ENCODE measurements at places on chromosomes 6 and 20.

GRCh38 chr20:49560646-49561045 lies 7.3 kb downstream of the PTGIS start:
- DNase-seq: peak; percentile 6

GRCh38 chr20:8640461-8640860 lies 428.4 kb upstream of the PLCB4 start:
- DNase-seq: no peak

DNA sequence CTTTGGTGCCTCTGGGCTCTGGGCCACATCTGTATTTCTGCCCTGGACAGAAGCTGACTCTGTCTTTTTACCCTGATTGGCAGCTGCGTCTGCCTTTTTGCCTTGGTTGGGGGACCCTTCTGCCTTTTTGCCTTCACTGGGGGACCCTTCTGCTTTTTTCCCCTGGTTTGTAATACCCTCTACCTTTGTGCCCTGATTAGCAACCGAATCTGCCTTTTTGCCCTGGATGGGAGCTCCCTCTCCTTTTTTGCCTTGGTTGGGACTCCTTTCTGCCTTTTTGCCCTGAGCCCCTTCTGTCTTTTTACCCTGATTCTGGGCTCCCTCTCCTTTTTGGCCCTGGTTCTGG lies 23.4 kb downstream of the RRBP1 start:
- no peak for DNase-seq

GRCh38 chr6:70303034-70303525 lies at the start of gene COL9A1:
TSS of gene COL9A1 (minus strand) at chr6:70303084. CDS start at chr6:70302924, 160 bp downstream.
- DNase-seq: no peak

GRCh38 chr6:21707524-21708319 lies 114.2 kb downstream of the SOX4 start:
- no peak for DNase-seq

DNA sequence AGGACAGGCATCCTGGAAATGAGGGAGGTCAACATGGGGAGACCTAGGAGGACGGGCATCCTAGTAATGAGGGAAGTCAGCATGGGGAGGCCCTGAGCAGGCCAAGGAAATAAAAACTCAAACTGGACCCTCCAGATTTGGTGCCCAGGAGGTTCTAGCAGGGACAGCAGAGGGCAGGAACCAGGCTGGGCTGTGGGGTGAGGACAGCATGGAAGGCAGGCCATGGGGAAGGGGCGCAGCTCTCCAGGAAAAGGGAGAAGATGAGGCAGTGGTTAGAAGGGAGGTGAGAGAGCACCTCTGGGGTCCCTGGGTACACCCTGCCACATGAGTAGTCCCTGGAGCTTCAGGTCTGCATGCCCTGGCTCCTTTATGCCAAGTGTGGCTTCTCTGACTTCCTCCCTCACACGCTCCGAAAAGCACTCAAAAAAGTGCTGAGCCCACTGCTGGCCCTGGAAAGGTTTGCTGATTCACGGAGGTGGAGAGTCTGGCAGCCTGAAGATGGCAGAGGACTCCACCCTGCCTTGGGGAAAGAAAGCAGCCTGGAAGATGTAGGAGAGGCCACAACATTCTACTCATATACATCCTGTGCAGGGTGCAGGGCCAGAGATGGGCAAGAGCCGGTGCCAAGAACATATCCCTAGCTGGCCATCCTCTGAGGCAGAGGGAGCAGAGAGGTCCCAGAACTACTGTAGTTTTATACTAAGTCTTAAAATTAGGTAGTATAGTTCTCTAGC lies 154.9 kb downstream of the MRPL14 start:
- DNase-seq: no peak

DNA sequence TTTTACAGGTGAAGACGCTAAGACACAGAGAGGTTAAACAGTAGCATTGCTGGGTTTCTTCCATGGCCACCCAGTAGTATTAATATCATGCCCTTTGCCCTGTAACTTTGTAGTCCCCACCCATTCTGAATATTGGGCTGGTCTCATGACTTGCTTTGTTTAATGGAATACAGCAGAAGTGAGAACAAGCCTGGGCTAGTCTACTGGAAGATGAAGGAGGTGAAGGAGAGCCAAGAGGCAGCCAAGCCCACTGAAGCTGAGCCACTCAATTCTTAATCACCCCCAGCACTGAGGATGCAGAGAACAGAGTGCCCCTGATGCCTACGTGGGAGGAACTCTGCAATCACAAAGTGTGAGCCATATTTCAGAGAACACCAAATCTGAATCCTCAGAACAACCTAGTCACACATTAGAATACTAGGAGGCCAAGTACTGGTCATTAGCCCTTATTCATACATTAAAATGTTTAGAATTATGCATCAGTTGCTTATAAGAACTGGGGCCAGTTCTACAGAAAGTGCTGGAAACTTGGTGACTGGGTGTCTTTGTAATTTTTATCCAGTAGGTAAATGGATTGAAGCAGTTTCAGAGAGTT lies 270.1 kb upstream of the PRND start:
- no peak for DNase-seq

GRCh38 chr6:91710342-91710741 lies 1123.5 kb upstream of the MAP3K7 start:
- DNase-seq: no peak

DNA sequence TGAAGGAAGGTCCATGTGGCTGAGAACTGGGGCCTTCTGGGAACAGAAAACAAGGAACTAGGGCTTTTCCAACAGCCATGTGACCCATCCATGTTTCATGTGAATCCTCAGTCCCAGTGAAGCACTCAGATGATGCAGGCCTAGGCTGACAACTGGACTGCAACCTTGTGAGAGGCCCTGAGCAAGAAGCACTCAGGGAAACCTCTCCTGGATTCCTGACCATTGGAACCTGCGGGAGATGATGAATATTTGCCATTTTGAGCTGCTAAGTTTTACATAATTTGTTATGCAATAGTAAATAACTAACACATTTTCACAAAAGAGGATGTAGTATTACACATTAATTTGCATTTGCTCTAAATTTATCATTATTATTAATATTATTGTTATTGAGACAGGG lies 38.4 kb upstream of the HLA-G start:
- DNase-seq: no peak

DNA sequence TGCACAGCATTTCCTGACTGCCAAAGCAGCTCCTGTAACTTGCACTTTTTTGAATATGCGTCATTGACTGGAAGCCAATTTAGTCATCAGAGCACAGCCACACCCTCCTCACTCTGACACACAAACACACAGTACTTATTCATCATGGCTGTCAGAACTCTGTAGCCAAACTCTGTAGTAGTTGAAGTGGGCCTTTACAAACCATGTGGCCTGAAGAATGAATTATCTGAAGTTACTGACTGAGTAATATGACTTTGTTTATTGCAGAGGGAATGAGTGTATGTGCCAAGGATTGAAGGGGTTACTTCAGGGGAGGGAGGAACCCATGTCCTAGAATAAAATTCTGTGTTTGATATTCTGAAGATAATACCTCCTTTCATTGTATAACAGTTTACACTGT lies 102.7 kb downstream of the FIG4 start:
- DNase-seq: peak; percentile 33

DNA sequence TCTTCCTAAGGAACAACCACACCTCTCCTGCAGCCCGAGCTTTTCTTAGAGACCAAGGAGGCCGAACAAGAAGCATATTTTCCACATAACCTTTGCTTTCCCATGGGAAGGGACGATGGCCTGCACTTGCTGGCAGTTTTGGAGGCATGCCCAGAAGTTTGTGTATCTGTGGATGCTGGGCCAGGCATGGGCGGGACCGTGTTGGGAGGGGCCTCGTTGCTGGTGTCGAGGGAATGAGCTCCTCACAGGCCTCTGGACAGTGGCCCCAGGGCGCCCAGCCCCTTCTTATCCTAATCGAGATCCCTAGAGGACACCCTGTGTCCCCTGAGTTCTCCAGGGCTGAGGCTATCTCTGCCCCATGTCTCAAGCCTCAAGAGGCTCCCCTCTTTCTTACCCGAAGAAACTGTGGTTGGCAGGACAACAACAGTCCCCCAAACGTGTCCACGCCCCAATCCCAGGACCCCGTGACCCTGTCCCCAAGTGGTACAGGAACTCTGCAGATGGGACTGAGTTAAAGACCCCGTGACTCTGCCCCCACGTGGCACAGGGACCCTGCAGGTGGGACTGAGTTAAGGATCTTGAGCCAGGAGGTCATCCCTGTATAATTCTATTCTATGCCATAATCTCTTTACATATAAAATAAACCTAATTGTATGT lies 99.5 kb upstream of the BHLHE23 start:
- peak; percentile 72 for DNase-seq

DNA sequence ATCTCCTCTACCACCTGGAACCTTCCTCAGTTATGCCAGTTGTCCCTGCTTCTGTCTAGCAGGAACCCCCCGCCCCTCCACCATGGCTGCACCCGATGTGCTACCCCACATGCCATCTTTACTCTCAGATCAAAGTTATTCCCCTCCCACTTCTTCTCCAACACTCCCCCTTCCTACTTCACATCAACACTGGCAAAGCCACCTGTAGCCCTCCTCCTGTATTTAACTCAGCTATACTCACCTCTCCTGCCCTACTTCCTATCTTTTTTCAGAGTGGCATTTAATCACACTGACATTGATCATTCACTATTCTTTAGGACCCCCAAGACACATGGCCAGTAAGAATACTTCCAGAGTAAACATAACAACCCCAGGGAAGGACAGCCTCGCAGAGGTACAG lies 84.3 kb downstream of the MBOAT1 start:
- DNase-seq: no peak

DNA sequence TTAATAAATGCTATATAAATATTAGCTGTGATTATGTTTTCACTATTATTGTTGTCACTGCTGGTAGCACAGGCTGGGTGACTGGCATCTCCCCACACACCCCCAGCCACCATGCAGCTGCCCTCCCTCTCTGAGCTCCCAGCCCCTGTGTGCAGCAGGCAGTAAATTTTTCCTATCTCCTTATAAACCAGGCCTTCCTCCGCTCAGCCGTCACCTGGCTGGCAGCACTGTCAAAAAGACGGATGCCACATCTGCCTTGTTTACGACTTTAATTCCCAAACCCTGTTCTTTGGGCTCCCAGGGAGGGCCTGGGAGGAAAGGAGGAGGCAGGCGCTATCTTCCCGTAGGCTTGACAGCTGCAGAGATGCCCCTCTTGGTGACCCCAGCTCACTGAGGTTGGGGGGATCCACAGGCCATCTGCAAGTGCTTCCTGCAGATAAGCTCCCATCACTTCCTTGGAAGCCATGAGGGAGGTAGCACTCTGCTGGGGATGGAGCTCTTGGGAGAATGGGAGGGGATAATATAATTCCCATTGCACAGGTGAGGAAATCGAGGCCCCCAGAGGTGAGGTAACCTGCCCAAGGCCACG lies 94.5 kb downstream of the GRM4 start:
- DNase-seq: no peak

GRCh38 chr6:228881-229651 lies 63.2 kb upstream of the DUSP22 start:
- DNase-seq: peak; percentile 28

GRCh38 chr6:90184334-90185298 lies 112.0 kb downstream of the BACH2 start:
- DNase-seq: no peak
